ENCODE measurements at places on chromosomes 3 and 15.

DNA sequence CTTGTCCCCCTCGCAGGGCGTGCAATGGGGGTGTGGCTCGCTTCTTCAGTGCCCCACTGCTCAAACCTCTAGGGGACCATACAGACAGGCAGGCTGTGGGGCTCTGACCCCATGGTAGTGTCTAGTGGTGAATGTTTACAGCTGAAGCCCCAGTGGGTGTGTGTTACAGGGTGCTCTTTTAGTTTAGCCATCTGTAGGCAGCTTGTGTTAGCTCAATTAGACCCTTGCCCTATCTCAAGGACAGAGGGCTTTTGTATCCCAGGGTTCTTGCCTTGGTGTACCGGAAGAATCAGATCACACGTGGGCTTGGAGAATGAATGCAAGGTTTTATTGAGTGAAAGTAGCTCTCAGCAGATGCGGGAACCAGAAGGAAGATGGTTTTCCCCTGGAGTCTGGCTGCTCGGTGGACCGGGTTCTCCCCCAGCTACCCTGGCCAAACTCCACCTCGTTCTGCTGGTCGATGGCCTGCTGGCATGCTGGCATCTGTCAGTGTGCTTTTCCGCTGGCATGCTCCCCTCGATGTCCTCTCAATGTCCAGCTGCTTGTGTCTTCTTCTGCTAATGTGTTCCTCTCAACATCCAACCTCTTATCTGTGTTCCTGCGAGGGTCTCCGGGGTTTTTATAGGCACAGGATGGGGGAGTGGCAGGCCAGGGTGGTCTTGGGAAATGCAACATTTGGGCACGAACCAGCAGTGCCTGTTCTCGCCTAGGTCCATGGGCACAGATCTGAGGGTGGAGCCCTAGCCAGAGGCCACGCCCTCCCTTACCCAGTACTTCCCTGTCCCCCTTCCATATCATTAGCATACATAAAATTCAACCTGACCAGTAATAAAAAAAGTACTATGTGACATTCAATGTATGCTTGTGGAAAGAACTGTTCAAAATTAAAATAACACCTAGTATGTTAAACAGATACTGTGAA, 6.6 kb downstream of the SPCS1 start:
- no peak for DNase-seq

- no peak for DNase-seq
Measured at GRCh38 chr3:180409883-180410282, 192.1 kb upstream of the TTC14 start.

- DNase-seq, result no peak
Measured at GRCh38 chr15:62912282-62912681, 130.3 kb upstream of the TPM1 start.

DNA sequence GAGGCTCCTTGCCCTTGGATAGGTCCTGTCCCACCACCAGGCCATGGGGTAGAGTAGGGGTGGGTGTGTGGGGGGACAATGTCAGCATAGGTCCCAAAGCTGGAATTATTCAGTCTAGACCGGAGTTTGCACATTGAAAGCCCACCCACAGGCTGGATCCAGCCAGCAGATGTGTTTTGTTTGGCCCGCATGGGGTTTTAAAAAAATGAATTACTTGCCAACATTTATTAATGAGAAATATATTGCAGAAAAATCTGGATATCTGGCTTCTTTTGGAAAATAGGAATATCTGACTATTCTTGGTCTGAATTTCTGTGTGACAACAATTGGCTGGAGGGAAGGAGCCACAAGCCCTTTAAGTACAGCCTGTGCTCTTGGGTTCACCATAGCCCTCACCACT, 17.3 kb upstream of the LRIG1 start:
- no peak for DNase-seq

GRCh38 chr3:39668420-39668819, 141.0 kb upstream of the MYRIP start:
- no peak for DNase-seq

- DNase-seq, result no peak
Measured at GRCh38 chr3:141642215-141642614, 95.9 kb upstream of the RNF7 start.

DNA sequence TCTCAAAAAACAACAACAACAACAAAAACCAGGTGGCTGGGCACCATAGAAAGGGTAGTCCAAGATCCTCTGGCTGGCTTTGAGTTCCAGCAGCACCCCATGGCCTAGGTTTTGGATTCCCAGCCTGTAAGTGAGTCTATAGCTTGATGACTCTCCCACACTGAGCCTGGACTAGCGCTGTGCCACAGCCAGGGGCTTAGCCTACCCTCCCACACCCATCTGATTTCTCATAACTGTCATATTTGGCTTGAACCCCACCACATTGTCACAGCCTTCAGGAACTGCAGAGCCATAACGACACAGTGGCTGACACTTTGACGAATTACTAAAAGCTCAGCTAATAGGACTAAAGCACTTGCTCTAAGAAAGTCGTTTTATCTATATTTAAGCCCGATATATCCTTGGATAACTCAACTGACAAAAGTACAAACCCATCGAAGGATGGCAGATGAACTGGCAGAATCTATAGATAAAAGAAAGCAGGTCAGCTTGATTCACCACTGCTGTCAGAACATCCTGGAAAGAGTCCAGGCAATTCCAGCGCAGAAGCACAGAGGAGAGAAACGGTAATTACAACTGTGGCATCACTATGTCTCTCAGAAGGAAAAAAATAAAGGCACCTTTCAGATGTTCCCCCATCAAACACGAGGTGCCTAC, 62.1 kb downstream of the HOMER2 start:
- DNase-seq, result no peak

GRCh38 chr3:126112531-126113237, 28.8 kb upstream of the SLC41A3 start:
- peak; percentile 34 for DNase-seq

GRCh38 chr3:100630664-100631063, 21.3 kb downstream of the ADGRG7 start:
- no peak for DNase-seq

DNA sequence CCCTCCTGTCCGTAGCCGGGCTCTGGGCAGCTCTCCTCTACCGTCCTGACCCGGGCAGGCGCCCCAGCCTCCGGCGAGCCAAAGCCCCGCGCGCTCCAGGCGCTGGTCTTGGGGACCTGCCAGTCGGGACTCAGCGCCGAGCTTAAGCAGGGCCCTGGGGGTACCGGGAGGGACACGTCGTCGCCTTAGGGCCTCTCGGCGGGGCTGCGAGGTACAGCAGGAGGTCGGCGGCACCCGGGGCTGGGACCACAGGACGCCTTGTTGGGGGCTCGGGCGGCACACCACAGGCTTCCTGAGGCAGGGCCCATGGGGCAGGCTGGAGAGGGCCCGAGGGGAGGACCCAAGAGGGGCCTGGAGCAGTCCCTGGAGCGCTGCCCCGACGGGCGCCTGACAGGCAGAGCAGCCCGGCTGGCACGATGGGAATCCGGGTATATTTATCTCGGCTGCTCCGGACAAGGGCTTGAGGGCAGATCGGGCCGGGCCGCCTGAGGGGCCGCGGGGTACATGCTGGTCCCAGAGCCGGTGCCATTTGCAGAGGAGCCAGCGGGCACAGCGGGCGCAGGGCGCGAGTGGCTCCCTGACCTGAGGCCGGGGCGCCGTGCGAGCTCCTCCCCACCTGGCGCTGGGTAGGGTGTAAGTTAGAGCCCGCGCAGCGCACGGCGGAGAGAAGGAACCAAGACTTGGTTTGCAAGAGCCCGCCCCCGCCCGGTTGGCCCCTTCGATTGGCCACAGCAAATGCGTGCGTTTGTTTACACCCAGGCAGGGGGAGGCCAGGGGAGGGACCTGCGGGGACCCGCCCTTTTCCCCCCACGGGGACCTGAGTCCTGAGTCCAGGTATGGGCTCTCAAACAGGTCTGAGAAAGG, 574 bp downstream of the SLC38A3 start:
- no peak for DNase-seq

GRCh38 chr15:25886498-25887140, 23.5 kb upstream of the ATP10A start:
- no peak for DNase-seq

DNA sequence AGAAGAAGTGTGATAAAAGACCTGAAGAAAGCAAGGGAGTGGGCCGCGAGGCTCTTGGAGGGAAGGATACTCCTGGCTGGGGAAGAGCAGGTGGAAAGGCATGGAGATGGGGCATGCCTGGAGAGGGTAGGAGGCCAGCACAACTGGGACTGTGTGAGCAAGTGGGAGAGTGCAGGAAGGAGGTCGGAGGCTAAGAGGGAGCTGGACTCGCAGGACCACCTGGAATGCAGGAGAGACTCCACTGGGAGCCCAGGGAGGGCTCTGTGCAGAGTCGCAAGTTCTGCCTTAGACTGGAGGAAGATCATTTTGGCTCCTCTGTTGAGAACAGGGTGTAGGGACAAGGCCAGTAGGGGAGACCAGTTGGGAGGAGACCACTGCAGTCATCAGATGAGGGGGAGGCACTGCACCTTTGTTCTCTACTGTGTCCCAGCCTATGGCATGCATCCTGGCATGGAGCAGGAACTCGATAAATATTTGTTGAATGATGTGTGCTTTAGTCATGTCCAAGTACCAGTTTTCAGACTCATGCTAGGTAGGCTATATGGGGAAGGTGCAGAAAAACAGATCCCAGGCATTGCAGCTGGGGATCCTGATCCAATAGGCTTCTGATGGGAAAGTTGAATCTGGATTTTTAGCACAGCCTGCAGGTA, 13.7 kb downstream of the FAM107A start:
- DNase-seq, result no peak

- no peak for DNase-seq
Measured at GRCh38 chr3:124360563-124360962, 368.6 kb upstream of the ROPN1 start.

- DNase-seq, result peak; percentile 54
Measured at GRCh38 chr3:63975723-63976122, 47.6 kb downstream of the PSMD6 start.

DNA sequence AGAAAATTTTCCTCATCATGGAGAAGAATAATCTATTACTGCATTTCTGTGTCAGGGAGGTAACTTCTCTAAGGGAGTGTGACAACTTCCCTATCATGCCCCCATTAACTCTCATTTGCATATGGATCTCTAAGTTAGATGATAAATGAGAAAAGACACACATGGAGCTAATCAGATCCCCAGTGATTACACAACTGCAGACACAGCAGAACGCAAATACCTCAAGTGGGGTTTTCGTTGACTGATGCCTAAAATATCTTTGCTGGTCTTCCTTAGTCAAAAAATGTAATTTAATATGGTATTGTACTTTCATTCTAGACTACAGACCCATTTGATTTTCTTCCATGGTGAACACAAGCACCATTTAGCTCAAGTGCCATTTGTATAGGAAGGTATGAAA, 630.5 kb downstream of the TBL1XR1 start:
- DNase-seq, result no peak

DNA sequence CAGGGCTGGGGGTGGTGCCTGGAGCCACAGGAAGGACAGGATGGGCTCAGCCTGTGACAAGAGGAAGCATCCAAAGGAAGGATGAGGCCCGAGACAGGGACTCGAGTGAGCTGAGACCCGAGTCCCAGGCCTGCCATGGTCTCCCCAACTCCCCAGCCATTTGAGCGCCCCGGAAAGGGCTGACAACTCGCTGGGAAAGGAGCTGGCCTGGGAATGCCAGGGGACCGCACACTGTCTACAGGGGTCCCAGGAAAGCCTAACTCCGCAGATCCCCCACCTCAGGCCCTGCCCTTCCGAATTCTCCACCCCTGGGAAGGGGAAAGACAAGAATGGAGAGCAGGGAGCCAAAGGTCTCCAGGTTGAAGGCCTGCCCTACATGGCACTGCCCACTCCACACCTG, 21.0 kb upstream of the SHISA5 start:
- no peak for DNase-seq

Measured in right forelimb (tissue), 1 donor.